ENCODE measurements at places on chromosomes 2 and 18. TPM values are rescaled to one million over a fixed set of nuclear protein-coding genes. Genes with fewer than 3 reads are reported as not detected.
A peak's percentile ranks its signal among the peaks of the same experiment; 100 is the strongest.

The C2orf72 gene
- 0.16 TPM for total RNA-seq

The CLEC4F gene
- 0.22 TPM for total RNA-seq

The CDH2 gene
- 293 TPM for total RNA-seq

GRCh38 chr2:168571061-168571460, 115.0 kb downstream of the CERS6 start:
- DNase-seq, result no peak

- no peak for DNase-seq
Observed at GRCh38 chr2:230053753-230054478, 14.8 kb downstream of the SLC16A14 start.

DNA sequence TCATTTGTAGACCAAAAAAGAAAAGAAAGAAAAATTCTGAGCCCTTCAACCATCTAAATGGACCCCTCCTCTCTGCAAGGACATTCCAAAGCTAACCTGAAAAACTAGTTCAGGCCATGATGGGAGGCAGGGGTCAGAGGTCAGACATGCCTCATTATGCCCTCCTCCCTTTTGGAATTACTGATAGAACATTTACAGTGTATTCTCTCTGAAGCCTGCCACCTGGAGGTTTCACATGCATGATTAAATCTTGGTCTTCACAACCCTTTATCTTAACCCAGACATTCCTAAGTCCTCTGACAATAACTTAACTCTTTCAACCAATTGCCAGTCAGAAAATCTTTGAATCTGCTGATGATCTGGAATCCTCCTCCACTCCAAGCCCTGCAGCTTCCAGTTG, 86.0 kb downstream of the SPP2 start:
- no peak for DNase-seq

DNA sequence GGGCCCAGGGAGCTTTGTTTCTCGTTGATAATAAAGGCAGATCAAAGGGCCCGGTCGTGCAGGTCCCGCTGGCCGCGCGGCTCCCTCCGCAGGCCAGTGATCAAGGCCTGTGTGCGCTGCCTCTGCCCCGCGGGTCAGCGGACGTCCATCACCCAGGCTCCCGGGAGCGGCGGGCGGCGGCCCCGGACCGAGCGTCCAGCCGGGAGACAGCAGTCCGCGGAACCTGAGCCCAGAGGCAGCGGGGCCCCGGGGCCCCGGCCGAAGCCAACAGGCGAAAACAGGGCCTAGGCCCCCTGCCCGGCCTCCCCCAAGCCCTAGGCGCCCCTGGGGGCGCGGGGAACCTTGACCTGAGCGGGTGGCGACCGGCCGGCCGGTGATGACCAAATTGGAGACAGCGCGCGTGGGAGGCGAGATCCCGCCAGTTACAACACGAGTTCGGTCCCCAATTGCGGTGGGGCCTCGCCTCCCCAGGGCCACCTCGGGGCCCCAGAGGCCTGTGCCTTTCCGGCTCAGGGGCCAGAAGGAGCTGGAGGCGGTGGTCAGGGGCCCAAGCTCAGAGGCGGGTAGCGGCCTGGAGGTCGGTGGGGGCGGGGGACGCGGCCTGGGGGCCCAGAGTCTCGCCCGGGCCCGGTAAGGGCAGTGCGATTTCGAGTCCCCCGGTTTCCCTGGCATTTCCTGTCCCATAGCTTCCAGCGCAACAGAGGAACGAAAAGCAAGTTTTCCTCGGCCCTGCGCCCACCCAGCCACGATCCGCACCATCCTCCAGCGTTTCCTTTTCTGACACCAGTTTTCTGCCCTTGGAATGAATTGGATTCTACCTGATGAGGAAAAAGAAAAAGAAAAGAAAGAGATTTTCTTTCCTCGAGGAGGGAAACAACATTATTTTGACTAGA, 5.9 kb downstream of the SP9 start:
- no peak for DNase-seq

GRCh38 chr2:55926246-55926645, 2.7 kb upstream of the EFEMP1 start:
- no peak for DNase-seq

DNA sequence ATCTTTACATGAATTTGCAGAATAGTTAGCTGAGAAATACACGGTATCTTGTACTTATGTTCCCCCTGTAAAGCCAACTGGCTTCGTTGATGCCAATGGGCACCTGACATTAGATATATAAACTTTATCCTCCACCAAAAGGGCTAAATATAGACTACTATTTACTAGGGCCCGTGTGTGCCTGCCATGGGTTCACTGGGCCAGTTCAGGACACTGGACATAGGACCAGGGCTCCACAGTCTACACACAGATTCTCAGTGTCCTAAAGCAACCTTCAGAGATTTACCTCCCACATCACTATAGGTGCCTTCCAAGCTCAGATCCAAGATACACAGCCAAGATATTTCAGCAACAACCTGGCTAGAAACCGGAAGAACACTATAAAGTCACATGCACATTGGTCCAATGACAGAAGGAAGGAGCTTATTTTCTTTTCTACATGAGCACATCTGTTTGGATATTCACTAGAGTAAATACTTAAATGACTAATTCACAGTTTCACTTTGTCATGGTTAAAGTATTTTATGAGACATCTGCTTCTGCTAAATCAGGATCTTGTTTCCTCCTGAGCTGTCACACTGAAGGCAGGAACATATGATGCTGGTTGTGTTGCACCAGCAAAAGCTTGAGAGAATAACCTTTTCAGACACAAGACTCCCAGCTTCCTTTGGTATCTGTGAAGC, 95.1 kb downstream of the MYO5B start:
- no peak for DNase-seq

- peak; percentile 55 for DNase-seq
Observed at GRCh38 chr2:68287580-68288441, 31.9 kb downstream of the CNRIP1 start.

- DNase-seq, result no peak
Observed at GRCh38 chr2:23400703-23401102, 15.7 kb downstream of the KLHL29 start.

DNA sequence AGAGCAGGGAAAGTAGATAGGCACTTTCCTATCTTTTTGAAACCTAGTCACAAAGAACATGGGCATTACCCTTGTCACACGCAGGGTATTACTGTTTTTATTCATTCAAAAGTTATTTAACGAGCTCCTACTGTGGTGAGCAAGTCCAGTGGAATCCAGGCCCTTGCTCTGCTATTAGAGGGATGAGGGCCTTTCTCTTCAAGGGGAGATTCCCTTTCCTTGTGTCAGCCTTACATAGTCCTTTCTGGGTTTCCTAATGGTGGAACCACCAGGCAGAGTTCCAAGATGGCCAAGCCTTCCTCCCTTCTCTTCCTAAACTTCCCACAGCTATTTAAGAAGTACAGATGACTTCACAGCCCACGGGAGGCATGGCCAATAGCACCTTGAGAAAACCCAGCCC, 64.6 kb downstream of the SPTBN1 start:
- no peak for DNase-seq

DNA sequence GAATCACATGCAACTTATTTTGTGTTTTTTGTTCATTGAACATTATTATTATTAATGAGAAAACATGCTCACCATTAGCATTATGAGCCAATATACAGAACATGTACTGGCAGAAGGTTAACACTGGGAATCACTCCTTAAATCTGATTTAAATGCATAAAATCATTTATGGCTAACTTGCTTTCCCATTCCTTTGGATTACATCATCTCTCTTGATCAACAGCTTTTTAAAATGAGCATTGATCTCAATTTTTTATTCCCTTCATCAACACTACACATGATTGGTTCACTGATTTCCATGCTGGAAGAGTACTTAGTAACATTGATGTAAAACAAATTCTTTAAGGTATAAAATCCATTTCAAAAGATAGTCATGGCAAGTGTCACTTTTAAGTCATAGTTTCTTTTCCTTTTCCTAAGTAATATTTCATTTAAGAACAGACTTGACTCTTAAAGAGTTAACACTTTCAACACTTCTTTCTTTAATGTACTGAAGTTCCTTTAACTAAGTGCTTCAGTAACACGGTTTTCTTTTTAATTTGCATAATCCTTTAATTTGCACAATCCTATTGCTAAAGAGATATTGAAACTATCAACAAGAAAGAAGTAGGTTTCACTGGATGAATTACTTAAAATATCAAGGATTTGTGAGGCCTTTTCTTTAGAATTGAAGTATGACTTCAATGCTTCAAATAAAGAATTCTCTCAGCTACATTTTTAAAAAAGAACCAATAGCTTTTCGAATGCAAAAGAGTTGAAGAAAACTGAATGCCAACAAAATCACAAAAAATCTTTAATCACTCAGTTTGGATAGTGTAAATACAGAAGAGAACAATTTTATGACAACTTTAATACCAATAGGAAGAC, 24.9 kb upstream of the BUB1 start:
- no peak for DNase-seq

DNA sequence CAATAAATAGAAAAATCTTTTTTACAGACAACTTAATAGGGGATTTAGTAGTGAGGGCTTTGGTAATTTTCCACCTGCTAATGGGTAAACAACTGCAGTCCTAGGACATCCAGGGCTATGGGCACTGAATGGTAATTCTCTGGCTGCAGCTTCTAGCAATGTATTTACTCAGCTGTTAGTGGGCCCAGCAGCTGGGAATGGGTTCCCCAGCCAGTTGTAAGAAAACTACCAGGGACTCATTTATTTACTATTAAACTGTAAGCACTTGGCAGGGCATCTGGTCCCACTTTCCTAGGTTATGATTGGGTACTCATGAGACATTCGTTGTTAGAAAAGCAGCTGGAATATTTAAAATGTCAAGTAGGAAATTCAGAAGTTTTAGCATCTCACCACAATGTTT, 363.8 kb upstream of the TRIB2 start:
- DNase-seq, result no peak

GRCh38 chr18:28875059-28875458, 698.1 kb upstream of the CDH2 start:
- no peak for DNase-seq

DNA sequence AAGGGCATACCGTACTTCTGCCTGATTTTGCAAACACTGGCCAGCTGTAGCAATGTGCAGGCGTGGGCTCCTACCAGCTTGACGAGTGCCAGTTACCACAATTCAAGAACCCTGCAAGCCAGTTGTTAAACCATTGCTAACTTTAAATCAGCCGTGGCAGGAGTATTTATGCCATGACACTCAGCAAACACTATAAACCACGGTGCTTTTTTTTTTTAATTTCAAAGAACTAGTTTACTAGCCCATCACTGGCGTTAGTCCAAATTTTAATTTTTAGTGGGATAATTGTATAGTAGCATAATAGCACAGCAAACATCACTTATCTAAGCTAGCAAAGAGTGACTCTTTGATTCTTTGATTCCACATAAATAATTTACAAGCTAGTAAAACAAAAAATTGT, 111.1 kb downstream of the COL4A4 start:
- no peak for DNase-seq

All from Right ventricle myocardium inferior (tissue), 1 donor.